ENCODE measurements at places on chromosomes 1 and 21.

DNA sequence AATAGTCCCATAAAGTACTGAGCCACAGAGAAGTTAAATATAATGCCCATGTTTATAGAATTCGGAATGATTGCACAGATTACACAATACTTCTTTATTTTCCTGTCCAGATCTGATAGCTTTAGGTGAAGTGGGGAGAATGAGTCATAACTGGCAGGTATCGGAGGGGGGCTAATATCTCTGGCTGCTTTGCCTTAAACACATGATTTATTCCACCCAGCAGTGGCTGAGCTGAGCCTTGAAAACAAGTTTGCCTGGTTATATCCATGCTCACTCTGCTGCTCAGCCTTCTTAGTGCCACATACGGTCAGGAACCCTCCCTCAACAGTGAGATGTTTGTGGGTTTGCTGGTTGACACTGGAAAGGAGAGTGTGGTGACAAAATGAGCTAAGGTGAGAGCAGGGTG, 119.7 kb upstream of the ZNF648 start:
- DNase-seq: no peak

DNA sequence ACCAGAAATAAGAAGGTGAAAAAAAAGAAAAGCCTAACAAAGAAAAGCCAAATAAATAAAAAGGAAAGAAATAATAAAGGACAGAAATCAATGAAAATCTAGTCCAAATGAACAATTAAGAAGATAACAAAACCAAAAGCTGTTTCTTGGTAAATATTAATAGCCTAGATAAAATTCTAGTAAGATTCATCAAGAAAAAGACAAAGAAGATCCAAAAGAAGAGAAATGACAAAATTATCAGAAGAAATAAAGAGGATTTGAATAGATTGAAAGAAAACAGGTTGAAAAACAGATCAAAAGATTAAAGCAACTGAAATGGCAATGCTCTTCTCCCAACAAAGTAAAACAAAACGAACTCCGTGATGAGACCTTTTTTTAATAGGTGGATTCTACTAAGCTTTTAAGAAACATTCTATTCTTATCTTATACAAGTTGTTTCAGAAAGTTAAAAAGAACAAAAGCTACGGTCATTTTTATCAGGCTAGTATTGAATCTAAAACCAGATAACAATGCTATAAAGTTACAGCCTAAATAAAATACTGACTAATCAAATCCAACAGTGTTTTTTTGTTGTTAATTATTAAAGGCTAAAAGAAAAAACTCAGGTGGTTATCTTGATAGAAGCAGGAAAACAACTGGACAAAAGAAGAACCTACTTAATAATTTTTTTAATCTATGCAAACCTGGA, 50.9 kb downstream of the ENAH start:
- DNase-seq: no peak

DNA sequence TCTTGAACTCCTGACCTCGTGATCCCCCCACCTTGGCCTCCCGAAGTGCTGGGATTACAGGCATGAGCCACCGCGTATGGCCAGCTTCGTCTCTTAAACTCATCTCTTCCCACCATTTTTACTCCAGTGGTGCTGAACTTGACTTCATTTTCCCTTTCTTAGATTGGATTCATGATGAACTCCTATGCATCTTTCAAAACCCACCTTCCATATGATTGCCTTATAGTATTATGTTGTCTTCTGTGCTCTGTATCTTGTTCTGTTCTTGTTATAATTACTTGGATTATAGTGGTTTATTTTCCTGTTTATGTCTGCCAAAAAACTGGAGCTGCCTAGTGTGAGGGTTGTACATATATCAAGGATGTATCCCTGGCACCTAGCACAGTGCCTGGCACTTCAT, 110.8 kb upstream of the GADD45A start:
- no peak for DNase-seq

GRCh38 chr21:41833497-41834115, 45.5 kb downstream of the PRDM15 start:
- no peak for DNase-seq

- no peak for DNase-seq
Measured at GRCh38 chr1:52413410-52413989, 9.1 kb downstream of the PRPF38A start.

GRCh38 chr1:8202182-8202905, 115.6 kb upstream of the SLC45A1 start:
- DNase-seq: no peak

DNA sequence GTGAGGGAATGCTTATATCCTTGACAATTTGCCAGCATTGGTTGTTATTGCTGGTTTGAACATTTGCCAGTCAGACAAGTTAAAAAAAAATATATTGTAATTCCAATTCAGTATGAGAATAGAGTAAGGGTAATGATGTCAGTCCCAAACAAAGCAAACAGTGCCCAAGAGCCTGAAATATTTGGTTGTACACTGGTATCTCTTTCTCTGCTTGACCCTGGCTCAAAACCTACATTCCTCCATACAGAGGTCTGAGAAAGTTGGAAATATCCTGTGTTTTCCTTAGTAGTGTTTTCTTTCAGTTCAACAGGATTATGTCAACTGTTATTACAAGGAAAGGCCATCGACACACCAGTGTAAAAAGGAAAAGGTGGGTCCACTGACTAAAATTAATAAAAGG, 145.6 kb downstream of the MRPL39 start:
- no peak for DNase-seq

DNA sequence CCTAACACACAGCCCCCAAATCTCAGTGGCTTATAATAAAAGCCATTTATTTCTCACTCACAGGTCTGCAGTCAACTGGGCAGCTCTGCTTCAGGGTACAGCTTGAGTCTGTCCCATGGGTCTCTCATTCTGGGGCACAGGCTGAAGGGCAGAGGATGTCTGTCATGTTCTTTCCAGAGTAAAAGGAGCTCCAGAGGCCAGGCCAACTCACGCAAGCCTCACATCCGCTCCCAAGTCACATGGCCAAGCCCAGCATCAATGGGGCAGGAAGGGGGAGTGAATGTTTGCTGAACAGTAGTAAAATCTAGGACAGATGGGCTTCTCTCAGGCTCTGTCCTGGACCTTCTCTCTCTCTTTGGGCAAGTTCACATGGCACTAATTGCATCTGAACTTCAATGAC, 7.1 kb upstream of the SSBP3 start:
- no peak for DNase-seq

- DNase-seq: no peak
Measured at GRCh38 chr1:160420881-160421842, 20.8 kb downstream of the VANGL2 start.

DNA sequence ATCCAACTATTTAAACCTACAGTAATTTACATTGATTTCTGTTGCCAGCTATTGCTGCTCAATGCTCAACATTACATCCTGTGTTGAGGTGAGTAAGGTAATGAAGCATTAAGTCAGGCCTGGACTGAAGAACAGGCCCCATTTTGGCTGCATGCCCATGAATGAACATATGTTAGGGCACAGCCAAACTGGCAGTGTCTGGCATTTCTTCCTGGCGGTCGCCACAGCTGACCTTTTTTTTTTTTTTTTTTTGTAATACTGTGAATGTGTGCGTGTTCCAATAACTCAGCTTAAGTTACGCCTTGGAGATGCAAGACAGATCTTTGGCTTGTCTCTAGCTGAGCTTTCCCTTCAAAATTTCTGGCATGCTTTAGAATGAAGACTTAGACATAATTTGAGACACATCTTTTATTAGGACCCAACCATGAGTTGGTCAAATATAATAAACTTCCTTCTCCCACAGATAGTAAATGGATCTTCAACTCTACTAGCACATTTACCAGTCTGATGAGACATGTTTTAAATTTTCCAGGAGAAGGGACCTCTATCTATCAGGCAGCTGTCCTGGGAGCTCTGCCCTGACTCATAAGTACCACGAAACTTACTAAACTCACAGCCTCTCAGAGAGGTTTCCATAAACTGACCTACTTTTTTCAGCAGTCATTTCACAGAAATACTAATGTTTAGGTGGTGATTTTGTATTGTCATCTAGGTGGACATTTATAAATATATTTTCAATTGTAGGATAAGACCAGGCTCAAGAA, 341.1 kb upstream of the RUNX1 start:
- no peak for DNase-seq

GRCh38 chr1:94094469-94095111, 26.4 kb downstream of the ABCA4 start:
- DNase-seq: no peak

- peak; percentile 24 for DNase-seq
Measured at GRCh38 chr21:43975469-43976098, 36.5 kb upstream of the TRAPPC10 start.

GRCh38 chr1:6958407-6959030, 173.3 kb downstream of the CAMTA1 start:
- no peak for DNase-seq

- DNase-seq: no peak
Measured at GRCh38 chr1:198927129-198927528, 288.3 kb downstream of the PTPRC start.

GRCh38 chr1:219075121-219075879, 98.4 kb upstream of the LYPLAL1 start:
- DNase-seq: no peak

DNA sequence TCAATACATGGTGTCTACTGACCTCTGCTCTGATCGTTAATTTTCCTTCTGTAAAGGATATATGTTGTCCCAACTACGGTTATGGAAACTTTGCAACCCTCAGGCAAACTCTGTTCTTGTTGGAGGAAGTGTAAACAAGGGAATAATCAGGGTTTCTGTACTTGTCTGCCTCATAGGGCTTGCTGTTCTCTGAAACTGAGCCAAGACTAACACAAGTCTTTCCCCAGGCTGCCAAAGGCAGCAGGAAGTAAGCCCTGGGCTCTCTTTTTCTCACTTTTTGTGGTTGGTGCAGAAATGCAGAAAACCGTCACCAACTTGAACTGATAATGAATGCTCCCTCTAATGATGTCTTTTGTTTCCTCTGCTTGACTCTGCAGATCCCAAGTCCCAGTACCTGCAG, 7.6 kb downstream of the CYP4X1 start:
- DNase-seq: no peak

DNA sequence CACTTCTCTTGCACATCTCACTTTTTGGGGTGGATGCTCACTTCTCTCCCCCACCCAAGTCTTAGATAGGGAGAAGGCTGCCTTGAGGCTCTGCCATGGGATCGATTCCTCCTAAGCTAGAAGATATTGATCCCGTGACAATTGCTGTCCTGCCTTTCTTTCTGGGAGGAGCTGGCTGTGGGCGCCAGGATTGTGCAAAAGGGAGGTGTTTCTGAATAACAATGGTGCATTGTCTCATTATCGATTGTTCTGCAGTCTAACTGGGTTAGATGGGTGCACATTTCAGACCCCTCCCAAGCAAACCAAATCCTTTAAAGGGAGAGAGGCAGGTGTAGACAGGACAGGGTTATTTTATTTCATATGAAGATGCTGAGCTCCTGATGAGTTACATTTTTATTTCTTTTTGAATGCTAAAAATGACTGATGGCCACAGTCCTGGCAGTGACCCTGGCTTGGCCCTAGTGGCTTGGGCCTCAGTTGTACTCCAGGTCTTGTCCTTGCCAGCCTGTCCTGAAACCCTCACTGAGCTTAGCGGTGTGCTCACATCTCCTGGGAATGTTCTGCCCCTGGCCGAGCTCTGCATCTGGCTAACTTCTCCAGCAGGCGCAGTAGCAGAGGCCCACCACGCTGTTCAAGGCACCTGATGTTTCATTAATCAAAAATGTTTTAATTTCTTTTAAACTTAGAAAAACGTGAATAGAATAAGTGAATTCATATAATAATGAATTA, 99.0 kb upstream of the KAZN start:
- DNase-seq: no peak

GRCh38 chr1:168386492-168386891, 105.8 kb downstream of the TBX19 start:
- no peak for DNase-seq

- DNase-seq: no peak
Measured at GRCh38 chr1:62800281-62800680, 16.3 kb downstream of the ATG4C start.

- DNase-seq: no peak
Measured at GRCh38 chr21:43376478-43376882, 50.5 kb downstream of the SIK1 start.

All from T1000 (cell line).